ENCODE measurements at places on chromosomes 7 and 10. TPM values are rescaled to one million over a fixed set of nuclear protein-coding genes. Genes with fewer than 3 reads are reported as not detected.

AGAP9 gene
- 6.3 TPM for total RNA-seq

ST8SIA6 gene
- 3.3 TPM for total RNA-seq

MBL2 gene
- not detected for total RNA-seq

TMEM229A gene
- total RNA-seq: 0.13 TPM

TMEM176B gene
- 45.2 TPM for total RNA-seq

TCAF1 gene
- total RNA-seq: 39.4 TPM

DNA sequence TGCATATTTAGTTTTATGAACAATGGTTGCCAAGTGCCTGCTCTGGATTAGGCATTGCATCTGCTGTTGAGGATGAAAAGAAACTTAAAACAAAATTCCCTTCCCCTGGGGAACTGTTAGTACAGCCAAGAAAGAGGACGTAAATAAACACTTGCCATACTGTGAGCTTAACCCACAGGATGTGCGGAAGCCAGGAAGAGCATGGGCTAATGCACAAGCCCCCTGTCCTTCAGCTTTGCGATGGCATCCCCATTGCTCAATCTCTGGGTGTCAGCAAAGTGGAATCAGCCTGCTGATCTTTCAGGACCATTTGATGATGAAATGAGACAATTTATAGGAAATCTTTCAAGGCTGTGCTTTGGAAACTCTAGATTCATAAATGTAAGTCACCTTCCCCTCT lies 399.9 kb upstream of the IGFBP3 start:
- no peak for DNase-seq
- H3K4me3 ChIP-seq: no peak overlapping the region
- H3K27ac ChIP-seq: no peak overlapping the region
- H3K27me3 ChIP-seq: no peaks in the 10 kb centered on the region

DNA sequence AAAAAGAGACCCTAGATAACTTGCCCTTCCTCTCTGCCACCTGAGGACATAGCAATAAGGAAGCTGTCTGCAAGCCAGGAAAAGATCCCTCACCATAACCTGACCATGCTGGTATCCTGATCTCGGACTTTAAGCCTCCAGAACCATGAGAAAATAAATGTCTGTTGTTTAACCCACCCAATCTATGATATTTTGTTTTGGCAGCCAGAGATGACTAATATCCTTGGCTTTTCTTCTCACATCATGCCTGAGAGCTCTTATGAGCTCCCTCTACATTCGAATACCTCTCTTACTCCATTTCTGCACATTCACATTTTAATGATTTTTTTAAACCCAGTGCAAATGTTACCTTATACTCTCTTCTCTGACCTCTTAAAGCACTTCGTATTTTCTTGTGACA lies 214.0 kb upstream of the CHRM2 start:
- no peaks in the 10 kb centered on the region for H3K27me3 ChIP-seq
- no peak overlapping the region for H3K4me3 ChIP-seq
- no peak overlapping the region for H3K27ac ChIP-seq
- no peaks in the 10 kb centered on the region for H3K36me3 ChIP-seq

DNA sequence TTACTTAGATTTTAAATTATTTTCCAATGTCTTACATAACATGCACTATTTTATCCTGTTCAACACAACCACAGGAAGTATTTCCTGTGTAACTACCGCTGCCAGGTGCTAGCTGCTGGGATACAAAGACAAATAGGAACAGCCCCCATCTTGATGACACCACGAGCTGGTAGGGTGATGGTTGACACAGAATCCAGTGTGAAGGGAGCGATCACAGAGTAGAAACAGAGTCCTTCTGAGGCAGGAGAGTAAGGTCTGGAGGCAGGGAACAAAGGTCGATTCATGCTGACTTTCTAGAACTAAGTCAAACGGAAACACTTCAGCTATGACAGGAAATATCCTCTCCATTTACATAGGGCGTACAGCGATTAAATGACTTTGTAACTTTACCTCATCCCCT lies 232.3 kb downstream of the ADAM12 start:
- H3K27ac ChIP-seq: no peak overlapping the region
- H3K4me3 ChIP-seq: no peak overlapping the region
- no peaks in the 10 kb centered on the region for H3K27me3 ChIP-seq
- no peak for DNase-seq
- no peaks in the 10 kb centered on the region for H3K36me3 ChIP-seq

GRCh38 chr10:33673839-33674415 lies 339.5 kb upstream of the NRP1 start:
- no peaks in the 10 kb centered on the region for H3K27me3 ChIP-seq
- H3K4me1 ChIP-seq: no peaks in the 10 kb centered on the region
- H3K36me3 ChIP-seq: no peaks in the 10 kb centered on the region
- no peak for DNase-seq
- H3K4me3 ChIP-seq: no peak overlapping the region
- H3K27ac ChIP-seq: no peak overlapping the region

DNA sequence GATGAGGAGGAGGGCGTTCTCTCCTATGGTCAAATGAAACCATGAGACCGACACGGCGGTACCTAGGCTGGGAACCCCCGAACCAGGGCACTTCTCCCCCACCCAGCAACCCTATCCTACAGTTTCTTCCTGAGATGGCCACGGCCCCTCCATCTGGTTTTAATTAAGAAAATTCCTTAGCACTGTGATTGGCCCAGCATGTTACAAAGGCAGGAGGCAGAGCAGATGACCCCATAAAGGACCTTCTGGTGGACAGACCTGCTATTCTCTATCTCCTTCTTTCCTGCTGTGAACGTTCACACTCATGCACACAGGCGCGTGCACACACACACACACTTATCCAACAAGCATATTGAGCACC lies 129.4 kb downstream of the RGS10 start:
- DNase-seq: no peak
- no peaks in the 10 kb centered on the region for H3K27me3 ChIP-seq
- peak overlapping the region; percentile 48 for H3K27ac ChIP-seq
- no peak overlapping the region for H3K4me3 ChIP-seq
- H3K4me1 ChIP-seq: peaks cover 35% of the 10 kb centered on the region

- DNase-seq: no peak
- H3K4me1 ChIP-seq: peaks cover 73% of the 10 kb centered on the region
- H3K27me3 ChIP-seq: no peaks in the 10 kb centered on the region
- no peak overlapping the region for H3K27ac ChIP-seq
These were observed 58.0 kb downstream of the CHST15 start for GRCh38 chr10:124035306-124035927.

- H3K27ac ChIP-seq: no peak overlapping the region
- DNase-seq: no peak
- no peak overlapping the region for H3K4me3 ChIP-seq
- no peaks in the 10 kb centered on the region for H3K36me3 ChIP-seq
- no peaks in the 10 kb centered on the region for H3K4me1 ChIP-seq
- no peaks in the 10 kb centered on the region for H3K27me3 ChIP-seq
These were observed 651.8 kb downstream of the PARD3 start for GRCh38 chr10:34163075-34163905.

- H3K36me3 ChIP-seq: peaks cover 33% of the 10 kb centered on the region
- no peaks in the 10 kb centered on the region for H3K27me3 ChIP-seq
- no peaks in the 10 kb centered on the region for H3K4me1 ChIP-seq
- DNase-seq: no peak
- no peak overlapping the region for H3K4me3 ChIP-seq
- H3K27ac ChIP-seq: no peak overlapping the region
These were observed 175.6 kb downstream of the ELFN1 start for GRCh38 chr7:1845536-1846311.

GRCh38 chr7:84207025-84207424 lies 12.4 kb upstream of the SEMA3A start:
- no peaks in the 10 kb centered on the region for H3K4me1 ChIP-seq
- H3K27me3 ChIP-seq: no peaks in the 10 kb centered on the region
- H3K4me3 ChIP-seq: no peak overlapping the region

- peak overlapping the region; percentile 94 for H3K27ac ChIP-seq
- peak; percentile 74 for DNase-seq
- H3K27me3 ChIP-seq: no peaks in the 10 kb centered on the region
- no peaks in the 10 kb centered on the region for H3K36me3 ChIP-seq
These were observed 569 bp downstream of the CAV1 start for GRCh38 chr7:116525298-116525912.

Measured in left lung (tissue), 14 donors.